ENCODE measurements at places on chromosomes 6 and 20. TPM values are rescaled to one million over a fixed set of nuclear protein-coding genes. Genes with fewer than 3 reads are reported as not detected.

Gene PPP1R16B
- 64.7 TPM for total RNA-seq

Gene CLPSL1
- not detected for total RNA-seq

Gene SDC4
- total RNA-seq: 46.2 TPM

Gene SLC24A3
- not detected for total RNA-seq

Gene ZFP64
- total RNA-seq: 22.7 TPM

Gene OR2J3
- not detected for total RNA-seq

Gene RRBP1
- total RNA-seq: 96.1 TPM

Gene SMPD2
- 6.6 TPM for total RNA-seq

All from mammary microvascular endothelial cell (primary cell).